ENCODE measurements at places on chromosomes 12 and 14.

DNA sequence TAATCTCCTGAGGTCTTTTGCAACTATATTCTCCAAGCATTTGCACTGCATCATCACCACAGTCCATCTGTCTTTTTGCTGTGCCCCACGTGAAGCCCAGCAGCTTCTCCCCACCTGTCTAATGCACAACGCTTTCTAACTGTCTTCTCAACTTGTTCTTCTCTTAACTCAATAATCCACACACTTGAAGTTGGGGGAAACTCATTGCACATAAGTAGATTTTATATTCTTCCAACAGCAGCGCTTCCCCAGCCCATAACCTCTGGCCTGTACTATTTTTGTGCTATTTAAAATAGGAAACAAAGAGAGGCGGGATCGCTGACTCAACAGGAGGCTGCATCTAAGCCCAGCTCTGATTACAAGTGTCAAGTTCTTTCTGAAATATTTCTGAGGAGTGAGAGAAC lies 226.7 kb downstream of the GXYLT1 start:
- DNase-seq = no peak

DNA sequence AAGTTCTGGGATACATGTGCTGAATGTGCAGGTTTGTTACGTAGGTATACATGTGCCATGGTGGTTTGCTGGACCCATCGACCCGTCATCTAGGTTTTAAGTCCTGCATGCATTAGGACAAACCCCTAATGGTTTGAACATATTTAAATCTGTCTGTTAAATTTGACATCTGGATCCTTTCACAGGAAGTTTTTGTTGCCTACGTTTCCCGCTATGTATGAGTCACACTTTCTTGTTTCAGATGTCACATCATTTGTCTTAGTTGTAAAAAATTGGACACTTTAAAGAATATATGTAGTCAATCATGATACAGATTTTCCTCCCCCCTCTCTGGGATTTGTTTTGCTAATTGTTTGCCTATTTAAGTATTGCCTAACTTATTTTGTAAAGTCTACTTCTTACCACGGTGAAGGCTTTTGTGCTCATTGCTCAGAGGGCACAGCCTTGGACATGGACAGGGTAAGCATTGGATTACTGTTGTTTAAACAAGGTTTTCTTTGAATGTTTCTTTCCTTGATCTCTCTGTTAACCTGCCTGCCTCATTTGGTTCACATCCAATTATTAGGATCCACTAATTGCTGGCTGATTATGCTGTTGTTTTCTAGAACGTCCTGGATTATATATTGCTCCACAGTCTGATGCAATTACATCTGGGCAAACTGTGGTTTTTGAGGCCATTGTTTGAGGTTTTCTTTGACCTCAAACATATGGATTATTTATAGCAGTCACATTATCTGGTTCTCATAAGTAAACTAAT lies 1441.4 kb downstream of the AACS start:
- no peak for DNase-seq

DNA sequence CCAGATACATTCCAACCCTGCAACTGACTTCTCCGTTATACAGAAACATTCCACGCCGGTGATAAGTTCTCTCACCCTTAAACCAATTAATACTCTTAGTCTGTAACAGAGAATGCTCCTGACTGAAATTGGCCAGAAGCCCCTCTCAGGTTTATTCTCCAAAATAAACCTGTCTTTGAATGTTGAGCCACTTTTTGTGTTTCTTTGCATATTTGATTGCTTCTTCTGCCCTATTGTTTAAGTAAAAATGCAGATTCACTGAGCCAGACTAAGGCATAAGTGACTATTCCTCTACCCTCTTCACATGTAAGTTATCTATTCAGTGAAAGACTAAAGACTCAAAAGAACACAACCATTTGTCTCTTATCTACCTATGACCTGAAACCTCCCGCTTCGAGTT lies 3.6 kb upstream of the AVPR1A start:
- DNase-seq = no peak

- DNase-seq = no peak
Observed at GRCh38 chr14:68873376-68873775, 80.5 kb upstream of the ZFP36L1 start.

- DNase-seq = no peak
Observed at GRCh38 chr14:22737052-22737451, 29.4 kb upstream of the OXA1L start.

DNA sequence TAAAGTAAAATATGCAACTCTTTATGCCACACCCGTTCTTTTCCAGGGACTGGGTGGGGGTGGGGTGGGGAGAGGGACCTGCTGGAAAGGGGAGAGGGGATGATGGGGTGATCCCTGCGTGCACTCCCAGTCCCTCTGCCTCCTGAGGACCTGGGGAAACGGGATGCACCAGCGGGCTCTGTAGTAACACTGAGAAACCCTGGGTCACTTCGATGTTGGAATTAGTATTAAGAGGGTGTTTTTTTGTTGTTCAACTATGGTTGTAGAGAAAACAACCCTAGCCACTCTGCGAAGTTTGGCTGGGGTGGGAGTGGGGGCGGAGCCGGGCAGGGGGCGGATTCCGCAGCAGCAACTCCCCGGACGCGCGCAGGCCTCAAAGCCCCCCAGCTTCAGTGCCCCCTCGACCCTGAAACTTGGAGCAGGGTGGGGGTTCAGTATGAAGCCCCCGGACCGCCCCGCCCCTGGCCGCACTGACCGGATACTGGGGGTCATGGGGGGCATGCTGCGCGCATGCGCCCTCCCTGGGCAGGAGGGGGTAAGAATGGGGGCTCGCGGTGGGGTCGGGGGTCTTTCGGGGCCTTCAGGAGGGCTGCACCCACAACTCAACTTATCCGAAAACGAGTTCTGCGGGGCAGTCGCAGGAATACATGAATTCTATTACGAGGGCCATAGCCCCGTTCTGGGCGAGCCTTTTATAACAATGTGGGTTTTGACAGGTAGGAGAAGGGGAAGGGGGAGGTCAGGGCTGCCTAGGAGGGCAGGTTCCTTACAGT lies 1.3 kb upstream of the ARHGEF25 start:
- DNase-seq = no peak

DNA sequence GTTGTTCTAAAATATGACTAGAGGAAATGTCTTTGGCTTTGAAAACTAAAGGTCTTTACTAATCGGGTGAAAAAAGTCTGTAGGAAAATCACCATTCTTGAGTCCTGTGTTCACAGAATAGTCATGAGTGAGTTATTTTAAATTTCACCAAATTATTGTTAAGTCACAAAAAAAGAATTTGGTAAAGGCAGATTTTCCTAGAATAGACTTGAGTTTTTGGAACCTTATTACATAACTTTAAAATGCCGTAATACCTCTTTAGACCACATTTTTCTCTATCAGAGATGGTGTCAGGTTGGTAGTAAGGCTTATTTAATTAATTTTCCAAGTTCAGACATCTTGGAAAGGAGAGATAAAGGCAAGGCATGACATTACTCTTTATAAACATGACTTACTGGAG lies 184.7 kb upstream of the GARIN2 start:
- DNase-seq = no peak

Data from T follicular helper cell (primary cell).